ENCODE measurements at places on chromosomes 4 and X. TPM values are rescaled to one million over a fixed set of nuclear protein-coding genes. Genes with fewer than 3 reads are reported as not detected.

USP17L20 gene
- total RNA-seq, result not detected

AFF2 gene
- 0.12 TPM for total RNA-seq

MGARP gene
- total RNA-seq, result 7.6 TPM

SMC1A gene
- 15.9 TPM for total RNA-seq

LUZP4 gene
- not detected for total RNA-seq

CLNK gene
- not detected for total RNA-seq

GPR173 gene
- 2.6 TPM for total RNA-seq

RIPPLY1 gene
- total RNA-seq, result not detected

SHROOM3 gene
- 1.6 TPM for total RNA-seq

PFKFB1 gene
- not detected for total RNA-seq

All from cardiac ventricle fibroblast (primary cell).